NCI-H1092 (cell line): ENCODE measurements at places on chromosomes 7 and 10.

DNA sequence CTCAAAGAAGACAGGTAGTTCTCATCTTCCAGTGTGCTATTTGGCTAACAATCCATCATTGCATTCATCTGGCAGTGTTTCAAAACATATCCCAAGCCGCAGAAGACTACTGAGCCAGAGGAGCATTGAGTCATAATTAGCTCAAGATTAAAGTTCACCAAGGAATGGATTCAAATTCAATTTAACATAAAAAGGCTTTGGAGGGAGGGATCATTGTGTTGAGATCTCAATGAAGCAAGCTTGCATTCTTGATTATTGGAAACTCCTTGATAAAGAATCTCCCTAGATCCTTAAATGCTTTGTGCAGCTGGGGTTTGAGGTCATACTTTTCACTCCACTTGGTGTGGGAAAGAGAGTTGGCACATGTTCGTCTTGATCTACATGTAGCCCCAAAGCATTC lies 142.8 kb upstream of the SEMA3A start:
- no peak for DNase-seq

GRCh38 chr7:150338166-150338829 lies 3.1 kb downstream of the RARRES2 start:
- no peak for DNase-seq

GRCh38 chr7:52615021-52615695 lies 420.3 kb upstream of the POM121L12 start:
- no peak for DNase-seq

GRCh38 chr7:126720232-126720631 lies 532.5 kb downstream of the GRM8 start:
- DNase-seq, result no peak

DNA sequence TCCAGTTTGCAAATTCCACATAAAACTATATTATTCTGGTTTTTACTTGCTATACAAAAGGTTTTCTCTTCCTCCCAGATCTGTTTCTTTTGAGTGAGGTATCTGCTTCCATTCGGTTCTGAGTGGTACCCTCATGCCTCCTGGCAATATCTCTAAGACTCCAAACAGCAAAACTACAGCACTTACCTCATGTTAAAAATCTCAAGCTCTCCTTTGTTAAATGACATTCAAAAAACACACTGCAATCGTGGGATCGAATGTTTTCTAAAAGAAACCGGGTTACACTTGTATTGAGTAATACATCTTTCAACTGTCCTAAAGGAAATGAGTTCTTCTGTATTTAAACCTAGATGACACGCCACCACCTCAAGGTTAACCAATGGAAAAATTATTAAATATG lies 11.1 kb downstream of the YWHAG start:
- no peak for DNase-seq

- DNase-seq, result no peak
Measured at GRCh38 chr10:12489357-12489756, 140.0 kb downstream of the CAMK1D start.

DNA sequence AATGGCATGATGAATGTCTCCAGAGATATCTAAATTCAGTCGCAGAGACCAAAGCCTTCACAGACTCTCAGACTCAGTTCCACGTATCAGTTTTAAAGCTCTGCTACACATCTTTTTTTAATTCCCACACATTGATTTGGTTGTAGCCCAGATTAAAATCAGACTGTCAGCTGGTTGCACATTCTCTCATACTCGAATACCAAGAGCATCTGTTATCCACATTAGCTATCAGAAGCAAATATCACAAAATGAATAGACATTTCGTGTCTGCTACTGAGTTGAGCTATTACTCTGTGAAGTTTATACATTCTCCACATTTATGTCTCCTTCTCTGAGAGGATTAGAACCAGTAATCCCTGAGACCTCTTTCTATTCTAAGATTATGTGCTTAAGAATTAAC lies 229.2 kb downstream of the GPAM start:
- no peak for DNase-seq

- DNase-seq, result no peak
Measured at GRCh38 chr7:369476-370258, 79.7 kb downstream of the FOXL3 start.

DNA sequence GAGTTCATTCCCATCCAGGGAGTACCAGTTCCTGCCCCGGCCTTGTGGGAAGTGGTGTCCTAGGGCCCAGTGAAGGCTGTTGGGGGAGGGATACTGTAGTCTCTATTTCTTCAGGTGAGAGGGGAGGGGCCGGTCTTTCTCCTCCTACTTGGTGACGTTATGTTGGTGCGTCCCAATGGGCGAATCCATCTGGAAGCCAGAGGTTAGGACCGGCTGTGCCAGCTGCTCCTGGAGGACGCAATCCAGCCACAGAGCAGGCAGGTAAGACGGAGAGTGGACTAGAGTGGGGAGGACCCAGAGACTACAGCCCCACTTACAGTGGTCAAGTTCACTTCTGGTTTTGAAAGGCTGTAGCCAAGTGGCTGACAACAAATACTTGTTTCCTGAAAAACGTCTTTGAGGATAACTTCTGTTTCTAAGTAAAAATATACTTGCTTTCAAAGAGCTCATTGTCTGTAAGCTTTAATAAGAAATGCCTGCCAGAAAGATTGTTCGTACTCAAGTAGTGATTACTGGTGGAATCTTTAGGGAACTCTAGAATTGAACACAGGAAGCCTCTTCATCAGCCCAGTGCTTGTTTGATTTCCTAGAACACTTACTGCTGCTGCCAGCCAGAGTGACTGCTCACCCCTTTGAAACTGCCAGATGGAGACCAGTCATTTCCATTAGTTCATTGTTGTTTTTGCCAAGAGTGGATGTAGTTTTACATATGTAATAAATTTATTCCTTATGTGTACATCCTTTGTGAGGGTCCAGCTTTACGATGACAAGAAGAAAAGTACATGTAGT lies 25.4 kb downstream of the RBM33 start:
- DNase-seq, result no peak

GRCh38 chr10:51620131-51620530 lies 79.3 kb downstream of the CSTF2T start:
- DNase-seq, result no peak

GRCh38 chr10:117740691-117741222 lies 198.2 kb downstream of the EMX2 start:
- DNase-seq, result no peak

DNA sequence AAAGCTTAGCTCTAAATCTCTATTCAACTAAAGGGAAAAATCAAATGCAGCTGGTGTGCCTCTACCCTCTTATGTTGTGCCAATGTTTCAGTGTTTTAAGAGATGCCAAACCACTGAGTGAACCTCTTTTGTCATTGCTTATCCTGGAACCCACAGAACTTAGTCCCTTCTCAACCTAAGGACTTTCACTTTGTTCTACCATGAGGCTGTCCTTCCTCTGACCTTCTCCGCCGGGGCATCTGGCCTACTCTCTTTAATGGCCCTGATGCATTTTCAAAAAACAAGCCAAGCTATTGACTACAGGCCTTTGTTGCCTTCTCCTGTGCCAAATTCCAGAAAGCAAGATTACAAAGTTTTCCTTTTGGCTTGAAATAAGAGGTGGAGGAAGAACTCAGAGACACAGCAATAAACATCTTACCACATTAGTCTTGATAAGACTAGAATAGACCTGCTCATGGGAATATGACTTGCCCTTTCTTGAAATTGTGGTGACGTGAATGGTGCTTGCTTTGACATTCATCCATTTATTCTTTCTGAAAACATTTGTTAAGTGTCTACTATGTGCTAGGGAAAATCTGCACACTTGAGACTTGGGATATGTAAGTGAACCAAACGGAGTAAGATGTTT lies 253.2 kb upstream of the SMIM30 start:
- DNase-seq, result no peak

GRCh38 chr7:47147213-47147631 lies 434.7 kb downstream of the TNS3 start:
- no peak for DNase-seq

GRCh38 chr7:45242698-45243097 lies 85.1 kb downstream of the RAMP3 start:
- no peak for DNase-seq

- DNase-seq, result no peak
Measured at GRCh38 chr7:152947686-152948085, 188.1 kb downstream of the ACTR3B start.

- no peak for DNase-seq
Measured at GRCh38 chr10:69326692-69327091, 48.4 kb downstream of the HK1 start.

GRCh38 chr7:143375298-143376034 lies 5.7 kb upstream of the ZYX start:
- DNase-seq, result no peak
